Activated CD8-positive, alpha-beta memory T cell treated with anti-CD3 and anti-CD28 coated beads, Interleukin-2, amount 50 U/mL, for 4 hours (primary cell): ENCODE measurements at places on chromosomes 1 and 21.

DNA sequence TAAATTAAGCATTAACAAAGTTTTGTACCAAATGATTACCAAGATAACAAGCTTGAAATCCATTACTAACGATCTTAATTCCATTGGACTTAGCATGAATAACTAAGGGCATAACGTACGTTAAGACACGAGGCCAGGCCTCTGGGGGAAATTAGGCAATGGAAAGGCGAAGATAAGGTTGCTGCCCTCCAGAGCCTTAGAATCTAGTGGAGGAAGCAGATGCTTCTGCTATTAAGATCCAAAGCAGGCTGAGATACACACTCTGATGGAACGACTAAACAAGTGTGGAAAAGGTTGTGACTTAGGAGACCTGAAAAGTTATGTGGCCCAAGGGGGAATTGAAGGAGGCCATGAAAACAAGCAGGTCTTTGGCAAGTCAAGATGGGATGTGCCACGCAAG is 6.0 kb downstream of the AKNAD1 start:
- no peak for DNase-seq

DNA sequence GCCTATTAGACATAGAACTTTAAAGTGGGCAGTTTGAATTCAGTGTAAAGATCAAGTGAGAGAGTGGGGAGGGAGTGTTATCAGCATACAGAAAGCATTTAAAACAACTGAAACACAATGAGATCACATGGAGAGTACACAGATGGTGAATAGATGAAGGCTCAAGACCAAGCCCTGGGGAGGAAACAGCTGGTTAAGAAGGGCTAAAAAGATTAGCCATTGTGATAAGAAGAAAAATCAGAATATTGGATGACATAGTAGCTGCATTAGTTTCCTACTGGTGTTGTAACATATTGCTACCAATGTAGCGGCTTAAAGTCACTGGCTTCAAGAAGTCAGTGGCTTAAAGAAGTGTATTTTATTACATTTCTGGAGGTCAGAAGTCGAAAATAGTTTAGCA is 443.4 kb upstream of the RGS18 start:
- no peak for DNase-seq

GRCh38 chr21:37139154-37139553 is 66.1 kb downstream of the TTC3 start:
- DNase-seq = no peak

- no peak for DNase-seq
Observed at GRCh38 chr1:63662056-63662836, 69.0 kb downstream of the PGM1 start.

DNA sequence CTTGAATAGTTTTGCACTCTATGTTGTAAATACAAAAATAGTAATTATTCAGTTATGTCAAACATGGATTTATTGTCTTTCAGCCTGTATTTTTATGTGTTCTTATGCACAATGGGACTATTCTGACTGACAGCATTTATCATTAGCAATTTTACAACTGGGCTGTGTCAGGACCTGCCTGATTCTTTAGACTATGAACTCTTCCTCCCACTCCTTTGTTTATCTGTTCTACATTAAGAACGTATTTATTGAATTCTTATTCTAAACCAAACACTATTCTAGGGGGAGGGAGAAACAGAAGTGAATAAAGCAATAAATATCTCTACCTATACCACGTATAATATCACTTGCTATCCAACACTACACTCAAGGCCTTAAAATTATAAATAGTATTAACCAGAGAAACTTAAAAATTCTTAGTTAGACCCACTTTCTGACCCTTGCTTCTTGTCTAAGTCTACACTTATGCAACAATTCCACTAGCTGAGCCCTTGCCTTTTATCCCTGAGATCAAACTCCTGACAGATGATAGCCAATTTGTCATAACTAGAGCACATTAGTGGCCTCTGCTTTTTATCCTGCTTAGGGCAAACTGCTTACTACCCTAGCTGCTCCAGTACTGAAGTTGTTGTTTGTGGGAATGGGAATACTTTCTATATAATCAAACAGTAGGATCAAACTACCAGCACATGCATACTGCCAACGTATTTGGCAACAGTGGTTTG is 494.3 kb downstream of the BRINP3 start:
- no peak for DNase-seq

DNA sequence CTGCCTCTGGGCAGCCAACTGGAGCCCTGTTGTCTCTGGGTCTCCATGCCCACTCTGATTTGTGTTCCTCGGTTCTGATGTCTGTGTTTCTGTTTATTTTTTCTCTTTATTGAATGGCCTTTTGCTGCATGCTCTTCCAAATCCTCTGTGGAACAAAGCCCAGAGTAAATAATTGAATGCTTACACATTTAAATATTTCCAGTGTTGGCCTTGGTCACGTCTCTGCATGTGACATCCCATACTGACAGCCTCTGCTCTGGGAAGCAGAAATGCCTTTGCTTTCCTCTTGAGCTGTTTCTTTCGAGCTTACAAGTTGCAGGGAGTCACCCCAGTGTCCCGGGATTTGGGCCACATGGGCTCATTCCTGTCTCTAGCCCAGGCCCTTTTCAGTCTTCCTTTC is 267.9 kb downstream of the PTPRU start:
- DNase-seq = no peak

GRCh38 chr1:2433936-2434655 is 21.7 kb upstream of the PEX10 start:
- DNase-seq = no peak

GRCh38 chr1:243268751-243269460 is 13.1 kb downstream of the SDCCAG8 start:
- DNase-seq = no peak

GRCh38 chr1:63861052-63861691 is 87.4 kb downstream of the ROR1 start:
- no peak for DNase-seq

DNA sequence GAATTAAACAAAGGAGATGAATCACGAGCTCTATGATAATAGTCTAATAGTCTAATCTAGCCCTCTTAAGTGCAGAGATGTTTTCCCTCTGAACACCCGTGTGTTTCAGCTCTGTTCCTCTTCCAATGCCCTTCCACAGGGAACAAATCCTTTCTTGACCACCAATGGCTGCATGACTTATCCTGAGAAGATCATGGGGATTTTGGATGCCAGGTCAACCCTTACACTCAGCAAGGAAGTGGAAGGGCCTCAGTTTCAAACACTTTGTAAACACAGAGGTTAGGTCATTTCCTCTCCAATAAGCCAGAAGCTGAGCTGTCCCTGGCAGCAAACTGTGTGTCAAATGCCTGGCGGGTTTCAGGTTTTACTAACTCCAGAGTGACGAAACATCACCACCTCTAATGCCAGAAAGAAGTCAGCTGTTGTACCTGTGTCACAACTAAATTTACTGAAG is 200.0 kb downstream of the GABPA start:
- DNase-seq = no peak

DNA sequence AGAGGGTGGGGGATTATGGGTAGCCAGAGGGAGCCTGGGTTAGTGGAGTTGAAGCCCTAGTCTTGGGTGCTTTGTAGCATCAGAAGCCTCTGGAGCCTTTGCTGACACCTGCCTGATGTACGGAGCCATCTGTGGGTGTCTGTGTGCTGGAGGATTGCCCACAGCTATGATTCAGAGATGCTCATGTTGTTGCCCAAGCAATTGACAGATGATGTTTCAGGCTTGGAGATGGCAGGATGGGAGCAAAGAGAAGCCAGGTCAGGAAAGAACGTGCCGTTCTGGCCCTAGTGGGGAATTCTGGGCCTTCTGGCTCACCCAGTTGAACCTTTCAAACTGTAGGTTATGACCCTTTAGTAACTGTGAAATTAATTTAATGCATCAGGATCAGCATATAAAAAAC is 27.6 kb downstream of the COQ8A start:
- DNase-seq = no peak

GRCh38 chr1:35442734-35443133 is 114.5 kb downstream of the KIAA0319L start:
- DNase-seq = peak; percentile 45

- DNase-seq = no peak
Observed at GRCh38 chr1:177442584-177442983, 271.8 kb downstream of the BRINP2 start.

GRCh38 chr1:67479146-67479891 is 49.1 kb upstream of the SERBP1 start:
- no peak for DNase-seq

GRCh38 chr21:35677298-35677841 is 383.0 kb downstream of the SETD4 start:
- no peak for DNase-seq

DNA sequence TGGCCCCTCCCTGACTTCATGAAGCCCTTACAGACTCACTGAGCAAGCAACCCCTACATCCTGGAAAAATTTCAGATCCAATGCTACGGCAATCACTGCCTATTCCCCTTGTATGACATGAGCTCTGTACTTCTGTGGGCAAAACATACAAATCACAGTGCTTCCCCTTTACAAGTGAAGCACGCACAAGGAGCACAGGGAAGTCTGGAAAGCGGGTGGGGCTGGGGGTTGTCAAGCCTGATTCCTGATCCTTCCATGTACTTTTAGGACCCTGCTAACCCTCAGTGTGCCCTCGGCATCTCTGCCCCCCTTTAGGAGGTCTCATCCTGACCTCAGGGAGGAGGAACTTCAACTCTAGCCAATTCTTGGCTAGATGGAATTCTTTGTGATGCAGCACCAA is 405.7 kb upstream of the POU3F1 start:
- DNase-seq = no peak

- no peak for DNase-seq
Observed at GRCh38 chr1:10326251-10326650, 72.6 kb upstream of the PGD start.

GRCh38 chr1:219276049-219276738 is 102.5 kb downstream of the LYPLAL1 start:
- DNase-seq = no peak

DNA sequence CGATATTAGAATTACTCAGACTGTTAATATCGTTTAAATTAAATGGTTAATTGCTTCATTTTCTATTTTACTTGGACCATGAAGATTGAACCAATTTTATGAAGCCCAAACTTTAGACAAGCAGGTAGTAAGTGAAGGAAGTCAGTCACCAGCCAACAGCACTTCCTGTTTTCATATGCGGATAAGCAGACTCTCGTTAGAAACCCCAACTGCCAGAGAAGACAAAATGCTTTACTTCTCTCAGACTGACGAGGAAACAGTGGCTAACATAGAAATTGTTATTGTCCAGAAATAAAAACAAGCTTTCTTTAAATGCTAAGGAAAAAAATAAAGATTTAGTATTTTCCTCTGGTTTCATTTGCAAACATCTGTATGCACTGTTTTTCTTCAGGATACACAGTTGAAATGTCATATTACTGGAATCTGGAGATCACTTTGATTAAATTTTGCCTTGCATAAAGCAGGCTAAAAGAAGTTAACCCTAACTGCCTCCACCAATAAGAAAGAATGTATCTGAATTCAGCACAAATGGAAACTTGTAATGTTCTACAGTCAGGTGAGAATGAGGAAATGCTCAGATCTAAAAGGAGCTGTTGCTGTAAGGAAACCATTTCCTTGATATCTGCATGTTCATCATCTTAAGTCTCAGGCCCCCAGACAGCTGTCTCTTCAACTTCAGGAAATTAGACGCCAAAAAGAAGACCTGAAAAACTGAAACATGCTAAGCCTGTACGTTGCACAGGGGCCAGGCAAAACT is 129.8 kb upstream of the SAMSN1 start:
- DNase-seq = no peak

DNA sequence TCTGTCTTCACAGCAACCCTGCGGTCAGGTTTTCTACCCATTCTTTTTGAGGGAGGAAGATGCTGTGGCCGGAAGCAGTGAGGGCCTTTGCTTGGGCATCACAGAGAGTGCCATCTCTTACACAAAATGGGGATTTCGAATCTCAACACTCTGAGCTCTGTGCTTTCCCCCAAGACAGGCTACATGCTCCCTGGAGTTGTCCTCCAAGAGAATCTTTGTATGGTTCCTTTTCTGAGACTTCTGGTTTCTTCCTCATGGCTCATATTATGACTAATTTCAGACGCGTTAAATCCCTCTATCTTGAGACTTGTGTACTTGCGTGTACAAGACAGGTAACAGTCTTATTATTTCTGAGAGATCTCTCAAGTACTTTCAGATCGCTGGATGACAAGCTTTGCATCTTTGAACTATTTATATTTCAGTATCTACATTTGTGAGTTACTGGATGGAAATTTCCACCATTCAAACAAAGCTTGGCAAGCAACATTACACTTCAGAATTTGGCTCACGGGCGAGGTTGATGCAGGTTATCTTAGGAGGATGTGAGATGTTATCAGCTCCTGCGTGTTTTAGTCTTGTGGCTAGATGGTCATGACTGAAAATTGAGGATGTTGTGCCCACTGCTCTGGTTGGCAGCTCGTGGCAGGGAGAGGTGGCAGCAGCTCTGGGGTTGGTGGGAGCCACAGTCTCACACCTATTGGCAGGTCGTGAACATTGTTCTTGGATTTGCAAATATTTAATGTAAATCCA is 19.4 kb downstream of the ABCG1 start:
- peak; percentile 23 for DNase-seq

DNA sequence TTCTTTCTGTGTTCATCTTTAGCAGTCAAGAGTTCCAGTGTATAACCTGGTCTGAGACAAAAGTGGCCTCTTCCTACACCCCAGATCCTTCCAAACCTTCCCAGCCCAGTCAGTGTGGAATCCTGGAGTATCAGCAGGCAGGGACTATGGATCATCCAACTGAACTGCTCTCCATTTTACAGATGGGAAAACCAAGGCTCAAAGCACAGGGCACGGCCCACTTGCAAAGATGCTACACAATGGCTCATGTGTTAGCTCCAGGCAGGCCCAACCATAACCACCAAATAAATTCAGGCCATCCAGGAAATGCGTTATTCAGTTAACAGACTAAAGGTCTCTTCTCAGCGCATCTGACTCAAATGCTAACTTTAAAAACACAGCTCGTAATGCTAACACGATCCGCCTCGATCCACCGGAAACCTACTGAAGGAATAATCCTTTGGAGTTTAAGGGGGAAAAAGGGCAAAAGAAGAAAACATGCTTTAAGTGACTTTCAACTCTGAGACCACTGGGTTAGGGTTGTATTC is 7.1 kb downstream of the GLIS1 start:
- no peak for DNase-seq

- no peak for DNase-seq
Observed at GRCh38 chr1:32074841-32075240, 2.1 kb downstream of the TMEM39B start.

DNA sequence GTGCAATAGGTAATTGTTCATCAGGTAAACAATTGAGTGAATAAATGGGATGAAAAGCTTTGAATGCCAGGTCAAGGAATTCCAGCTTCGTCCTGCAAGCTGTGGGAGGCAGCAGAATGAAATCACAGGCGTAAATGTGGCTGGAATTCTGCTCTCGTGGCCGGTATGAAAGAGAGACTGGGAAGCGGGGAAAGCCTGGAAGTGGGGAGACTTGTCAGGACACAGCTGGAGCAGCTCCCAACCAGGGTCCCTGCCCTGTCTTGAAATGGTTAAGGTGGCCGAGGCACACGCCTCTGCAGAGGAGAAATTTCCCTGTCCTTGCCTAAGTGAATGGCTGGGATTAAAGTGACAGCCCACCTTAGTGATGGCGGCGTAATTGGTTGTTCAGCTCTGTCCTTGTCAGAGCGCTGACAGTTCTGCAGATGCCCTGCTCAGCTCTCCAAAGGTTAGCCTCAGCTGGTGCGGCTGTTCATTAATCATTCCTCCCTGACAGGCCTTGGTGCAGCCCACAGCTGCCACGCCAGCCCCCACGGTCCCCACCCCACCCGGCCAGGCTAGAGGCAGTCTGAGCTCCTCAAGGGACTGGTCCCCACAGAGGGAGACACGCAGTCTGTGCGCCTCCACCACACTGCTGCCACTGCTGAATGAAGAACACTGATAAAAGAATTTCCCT is 398.3 kb upstream of the POU3F1 start:
- DNase-seq = no peak

- no peak for DNase-seq
Observed at GRCh38 chr21:34276711-34277425, 86.9 kb upstream of the KCNE2 start.

- DNase-seq = no peak
Observed at GRCh38 chr1:68511254-68511653, 14.4 kb upstream of the DEPDC1 start.
